ENCODE measurements at places on chromosomes 13 and 19. TPM values are rescaled to one million over a fixed set of nuclear protein-coding genes. Genes with fewer than 3 reads are reported as not detected.

DNA sequence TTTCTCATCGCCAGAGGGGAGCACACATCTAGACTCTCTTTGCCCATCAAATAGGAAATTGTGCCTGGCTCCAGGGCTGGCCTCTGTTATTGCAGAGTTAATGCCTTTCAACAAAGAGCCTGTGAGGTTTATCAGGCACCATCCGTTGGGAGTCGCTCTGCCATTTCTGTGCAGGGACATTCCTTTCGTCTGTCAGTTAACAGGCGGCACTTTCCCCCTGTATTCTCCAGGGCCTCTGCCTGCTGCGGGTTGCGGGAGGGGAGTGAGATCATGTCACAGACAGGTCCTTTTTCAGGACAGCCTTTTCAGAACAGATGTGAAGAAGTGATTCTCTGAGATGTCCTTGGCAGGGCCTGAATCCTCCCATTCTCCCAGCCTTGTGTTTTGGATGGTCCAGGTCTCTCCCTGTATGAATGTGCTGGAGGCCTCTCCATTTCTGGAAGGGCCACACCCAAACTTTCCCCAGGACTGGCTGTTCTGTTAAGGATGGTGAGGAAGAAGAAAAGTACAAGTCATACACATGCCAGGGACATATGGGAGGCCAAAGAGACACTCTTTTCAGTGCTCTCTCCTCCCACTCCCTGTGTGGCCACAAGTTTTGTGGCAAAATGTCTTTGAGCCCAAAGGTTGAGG is 14.9 kb downstream of the SERP2 start:
- no peaks in the 10 kb centered on the region for H3K36me3 ChIP-seq
- DNase-seq, result no peak
- no peaks in the 10 kb centered on the region for H3K4me1 ChIP-seq
- no peak overlapping the region for H3K4me3 ChIP-seq
- peaks cover 9% of the 10 kb centered on the region for H3K27me3 ChIP-seq

GRCh38 chr19:35279985-35280821 is 2.1 kb upstream of the HAMP start:
- no peak for DNase-seq
- H3K4me3 ChIP-seq, result no peak overlapping the region
- peaks cover 14% of the 10 kb centered on the region for H3K36me3 ChIP-seq
- H3K27me3 ChIP-seq, result peaks cover 17% of the 10 kb centered on the region
- no peak overlapping the region for H3K27ac ChIP-seq

- H3K27ac ChIP-seq, result no peak overlapping the region
- DNase-seq, result no peak
- peaks cover 17% of the 10 kb centered on the region for H3K27me3 ChIP-seq
- H3K4me3 ChIP-seq, result no peak overlapping the region
These were observed 9.5 kb upstream of the VSTM2B start for GRCh38 chr19:29516358-29516725.

DNA sequence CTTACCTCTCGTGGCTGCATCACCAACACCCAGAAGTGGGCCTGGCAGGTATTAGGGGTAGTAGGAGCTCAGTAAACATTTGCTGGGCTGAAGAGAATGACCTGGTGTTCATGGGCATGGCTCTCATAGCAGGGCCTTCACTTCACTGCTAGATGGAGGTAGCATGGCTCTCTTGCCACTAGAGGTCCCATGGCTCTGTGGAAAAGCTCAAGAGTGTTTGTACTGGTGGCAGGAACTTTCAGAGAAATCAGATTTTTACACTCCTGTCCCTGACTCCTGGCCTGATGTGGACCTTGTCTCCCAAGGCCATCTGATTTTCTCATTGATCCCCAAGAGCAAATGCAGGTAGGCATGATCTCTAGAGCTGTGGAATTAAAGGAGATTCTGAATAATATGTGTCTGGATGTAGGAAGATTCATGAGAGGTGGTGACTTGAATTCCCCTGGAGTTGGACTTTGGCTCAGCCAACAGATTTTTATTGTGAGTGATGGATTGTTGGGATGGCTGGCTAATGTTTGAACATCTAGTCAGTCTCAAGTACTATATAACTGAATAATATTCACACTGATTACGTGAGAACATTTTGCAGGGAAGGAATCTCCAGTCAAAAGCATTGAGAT is 5.7 kb downstream of the ZNF574 start:
- H3K4me3 ChIP-seq, result no peak overlapping the region
- H3K27ac ChIP-seq, result peak overlapping the region; percentile 35
- H3K36me3 ChIP-seq, result peaks cover 22% of the 10 kb centered on the region
- H3K4me1 ChIP-seq, result peaks cover 29% of the 10 kb centered on the region
- DNase-seq, result peak; percentile 32

GRCh38 chr13:40552895-40553294 is 113.5 kb downstream of the FOXO1 start:
- no peak overlapping the region for H3K4me3 ChIP-seq
- no peak for DNase-seq
- no peaks in the 10 kb centered on the region for H3K27me3 ChIP-seq

GRCh38 chr13:43924549-43925245 is 45.0 kb downstream of the LACC1 start:
- no peak overlapping the region for H3K4me3 ChIP-seq
- no peak for DNase-seq

- DNase-seq, result no peak
These were observed 131.3 kb downstream of the SUCLA2 start for GRCh38 chr13:47869776-47870175.

GRCh38 chr13:70203661-70204229 is 95.5 kb upstream of the KLHL1 start:
- DNase-seq, result no peak
- H3K27ac ChIP-seq, result no peak overlapping the region
- H3K4me3 ChIP-seq, result no peak overlapping the region
- no peaks in the 10 kb centered on the region for H3K4me1 ChIP-seq

DNA sequence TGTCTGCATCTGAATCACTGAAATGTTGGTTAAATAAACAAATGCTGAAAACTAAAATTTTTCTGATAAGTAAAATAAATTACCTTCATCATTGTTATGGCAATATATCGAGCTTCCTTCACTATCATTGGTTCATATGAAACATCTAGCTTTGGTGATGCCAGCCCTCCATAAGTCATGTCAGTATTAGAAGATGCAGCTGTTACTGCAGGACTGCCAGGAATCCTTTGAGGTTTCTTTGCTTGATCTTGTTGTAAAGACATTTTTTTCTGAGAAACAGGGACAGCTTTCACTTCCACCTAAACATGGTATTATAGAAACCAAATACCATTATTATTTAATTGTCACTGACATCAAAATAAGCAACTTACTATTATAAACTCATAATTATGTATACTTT is 123.7 kb upstream of the FBXL3 start:
- H3K36me3 ChIP-seq, result peaks cover 33% of the 10 kb centered on the region
- H3K4me3 ChIP-seq, result no peak overlapping the region
- no peaks in the 10 kb centered on the region for H3K27me3 ChIP-seq
- H3K27ac ChIP-seq, result no peak overlapping the region
- DNase-seq, result no peak

DNA sequence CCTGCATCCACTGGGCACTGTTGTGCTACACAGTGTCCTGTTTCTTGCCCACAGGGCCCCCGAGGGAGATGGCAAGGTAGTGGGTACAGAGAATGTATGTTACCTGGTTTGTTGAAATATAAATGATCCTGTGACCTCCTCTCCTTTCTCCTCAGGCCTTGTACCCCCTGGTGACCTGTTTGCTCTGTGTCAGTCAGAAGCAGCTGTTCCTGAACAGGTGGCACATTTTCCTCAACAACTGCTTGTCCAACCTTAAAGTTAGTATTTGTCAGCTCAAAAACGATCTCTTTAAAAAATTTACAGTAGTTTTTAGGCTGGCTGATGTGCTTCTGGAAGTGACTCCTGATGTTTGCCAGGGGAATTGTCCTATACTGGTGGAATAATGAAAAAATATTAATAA is 105.1 kb downstream of the FRY start:
- H3K36me3 ChIP-seq, result peaks cover 5% of the 10 kb centered on the region
- DNase-seq, result no peak
- no peaks in the 10 kb centered on the region for H3K27me3 ChIP-seq
- no peak overlapping the region for H3K27ac ChIP-seq
- no peak overlapping the region for H3K4me3 ChIP-seq

- H3K27ac ChIP-seq, result no peak overlapping the region
- no peaks in the 10 kb centered on the region for H3K36me3 ChIP-seq
- peak; percentile 37 for DNase-seq
- H3K27me3 ChIP-seq, result no peaks in the 10 kb centered on the region
These were observed 221.3 kb downstream of the NHLRC3 start for GRCh38 chr13:39259371-39260140.

DNA sequence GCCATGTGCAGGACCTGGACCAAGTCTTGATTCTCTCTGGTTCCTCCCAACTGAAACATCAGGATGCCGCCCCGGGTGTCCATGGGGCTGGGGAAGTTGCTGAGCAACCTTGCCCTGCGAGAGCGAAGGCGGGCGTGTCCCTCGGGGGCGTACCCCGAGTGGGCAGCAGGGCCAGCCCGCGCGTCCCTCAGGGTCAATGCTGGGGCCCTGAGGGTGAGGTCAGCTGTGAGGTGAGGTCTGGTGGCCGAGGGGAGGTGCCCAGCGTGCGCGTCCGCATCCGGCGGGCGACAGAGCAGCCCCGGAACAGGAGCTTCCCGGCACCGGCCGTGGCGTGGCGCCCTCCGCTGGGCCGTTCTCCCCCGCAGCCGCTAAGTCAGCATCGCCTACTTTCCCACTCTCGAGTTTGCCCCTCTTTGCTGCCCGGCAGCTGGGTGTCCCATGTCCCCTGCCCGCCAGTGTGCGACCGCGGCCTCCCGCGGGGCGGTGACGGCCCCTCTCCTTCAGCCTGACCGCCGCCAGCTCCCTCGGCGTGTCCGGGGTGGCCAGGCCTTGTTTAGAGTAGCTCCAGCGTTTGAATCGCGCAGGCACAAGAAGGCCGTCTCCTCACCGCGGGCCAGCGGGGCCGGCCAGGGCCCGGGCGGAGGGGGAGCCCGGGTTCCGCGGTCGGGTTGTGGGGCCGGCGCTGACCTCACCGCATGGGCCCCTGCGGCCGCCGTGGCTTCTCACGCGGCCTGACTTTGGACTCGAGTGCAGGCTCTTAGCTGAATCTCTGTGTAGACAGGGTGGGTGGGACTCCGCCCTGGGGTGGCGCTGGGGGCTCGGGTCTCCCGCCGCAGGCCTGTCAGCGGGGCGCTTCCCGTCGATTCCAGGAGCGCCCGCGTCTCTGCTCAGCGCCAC is 33.0 kb downstream of the GJA3 start:
- no peaks in the 10 kb centered on the region for H3K36me3 ChIP-seq
- peak overlapping the region; percentile 66 for H3K4me3 ChIP-seq
- H3K4me1 ChIP-seq, result no peaks in the 10 kb centered on the region

Gene GADD45GIP1
- total RNA-seq, result 31.2 TPM

Gene KCNN4
- 120 TPM for total RNA-seq

Gene SKA3
- 36.2 TPM for total RNA-seq

Gene CEACAM4
- total RNA-seq, result not detected

Gene SOX21
- total RNA-seq, result not detected

Gene OR7C1
- total RNA-seq, result not detected

Gene IL17D
- 0.12 TPM for total RNA-seq
